Stimulated activated CD4-positive, alpha-beta T cell treated with anti-CD3 and anti-CD28 coated beads, Interleukin-1b, Interleukin-23, amount 100 ng/mL, for 4 hours (primary cell): ENCODE measurements at places on chromosomes 11 and 22.

- DNase-seq = no peak
These were observed 11.9 kb upstream of the MRGPRX2 start for GRCh38 chr11:19072464-19072863.

- no peak for DNase-seq
These were observed 8.0 kb downstream of the POLD4 start for GRCh38 chr11:67345247-67345919.

GRCh38 chr11:100874203-100874602 lies 187.1 kb downstream of the ARHGAP42 start:
- no peak for DNase-seq

- DNase-seq = no peak
These were observed 5.2 kb downstream of the SCYL1 start for GRCh38 chr11:65530157-65530496.

GRCh38 chr11:85595285-85595884 lies 31.8 kb downstream of the DLG2 start:
- DNase-seq = no peak
